Activated naive CD4-positive, alpha-beta T cell treated with Interleukin-2 at 50 U/mL for 16 hours (primary cell): ENCODE measurements at places on chromosomes 1 and 21.
A peak's percentile ranks its signal among the peaks of the same experiment; 100 is the strongest.

- no peak for DNase-seq
Observed at GRCh38 chr21:35357041-35357780, 308.1 kb upstream of the RUNX1 start.

GRCh38 chr1:160548960-160549664, 26.1 kb upstream of the SLAMF6 start:
- no peak for DNase-seq

DNA sequence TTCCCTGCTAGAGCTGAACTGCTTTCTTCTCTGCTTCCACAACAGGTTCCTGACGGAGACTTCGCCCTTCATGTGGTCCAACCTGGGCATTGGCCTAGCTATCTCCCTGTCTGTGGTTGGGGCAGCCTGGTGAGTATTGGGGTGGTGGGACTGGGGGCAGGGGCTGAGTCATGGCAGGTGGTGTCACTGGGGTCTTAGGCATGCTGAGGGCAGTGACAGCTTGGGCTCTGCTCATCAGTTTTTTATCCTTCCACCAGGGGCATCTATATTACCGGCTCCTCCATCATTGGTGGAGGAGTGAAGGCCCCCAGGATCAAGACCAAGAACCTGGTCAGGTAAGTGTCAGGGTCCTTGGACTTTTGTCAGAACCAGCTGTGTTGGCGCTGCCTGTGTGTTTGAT, 1.3 kb downstream of the ATP6V0B start:
- DNase-seq, result no peak

- DNase-seq, result no peak
Observed at GRCh38 chr1:244839656-244840055, 4.2 kb downstream of the COX20 start.

DNA sequence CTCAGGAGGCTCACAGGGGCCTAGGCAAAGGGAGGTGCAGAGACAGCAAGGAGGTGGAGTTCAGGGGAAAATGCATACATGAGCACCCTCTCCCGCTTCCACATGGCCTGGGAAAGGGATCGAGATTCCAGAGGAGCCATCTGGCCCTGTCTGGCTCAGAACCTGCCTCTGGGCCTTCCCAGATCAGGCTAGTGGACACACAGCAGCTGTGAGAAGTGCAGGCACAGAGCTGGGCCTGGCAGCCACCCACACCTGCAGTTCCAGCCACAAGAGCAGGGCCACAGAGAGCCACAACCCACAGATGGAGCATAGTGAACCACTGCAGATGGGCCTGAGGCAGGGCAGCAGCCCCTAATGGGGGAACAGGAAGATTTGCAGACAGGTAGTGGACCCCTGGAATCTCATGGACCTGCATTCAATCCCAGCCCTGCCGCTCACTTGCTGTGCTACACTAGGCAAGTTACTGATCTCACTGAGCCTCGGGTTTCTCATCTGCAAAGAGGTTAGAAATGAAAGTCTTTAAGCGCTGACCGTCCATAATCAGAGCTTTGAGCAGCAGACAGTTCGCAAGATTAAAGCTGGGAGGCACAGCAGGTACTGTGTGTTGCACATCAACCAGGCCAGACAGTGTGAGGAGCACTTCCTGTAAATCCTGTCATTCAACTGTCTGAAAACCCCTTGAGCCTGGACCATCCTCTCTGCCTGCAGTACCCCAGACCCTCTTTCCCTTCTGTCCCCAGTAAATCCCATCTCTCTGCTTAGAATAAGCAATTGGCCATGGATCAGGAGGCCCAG, 58.0 kb downstream of the MATN1 start:
- no peak for DNase-seq

- no peak for DNase-seq
Observed at GRCh38 chr1:61420909-61421835, 303.8 kb downstream of the TM2D1 start.

- DNase-seq, result no peak
Observed at GRCh38 chr1:222829868-222830267, 15.0 kb downstream of the DISP1 start.

GRCh38 chr1:200022239-200022804, 5.2 kb upstream of the NR5A2 start:
- no peak for DNase-seq

- DNase-seq, result no peak
Observed at GRCh38 chr1:156899956-156900718, 6.6 kb downstream of the PEAR1 start.

DNA sequence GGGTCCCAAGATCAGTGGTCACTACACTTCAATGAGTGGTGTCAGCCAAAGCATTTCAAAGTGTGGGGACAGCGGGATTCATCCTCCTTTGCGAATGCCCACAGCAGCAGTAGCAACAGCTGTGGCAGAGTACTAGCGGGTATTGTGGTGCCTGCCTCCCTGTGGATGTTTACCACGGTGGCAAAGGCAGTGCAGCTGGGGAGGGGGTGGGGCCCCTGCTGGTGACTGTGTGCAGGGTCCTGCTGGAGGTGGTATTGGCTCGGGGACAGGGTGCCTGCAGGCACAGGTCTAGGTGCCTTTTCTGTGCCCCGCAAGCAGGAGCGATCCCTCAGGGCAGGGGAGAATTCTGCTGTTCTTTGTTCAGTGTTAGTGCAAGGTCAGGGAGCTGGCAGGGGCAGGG, 415.7 kb downstream of the USP25 start:
- no peak for DNase-seq

- DNase-seq, result peak; percentile 1
Observed at GRCh38 chr1:1210726-1211540, 3.0 kb downstream of the TNFRSF4 start.

GRCh38 chr1:101300916-101301315, 64.1 kb downstream of the S1PR1 start:
- DNase-seq, result no peak
